Panc1 (cell line): ENCODE measurements at places on chromosomes 6 and 20.

GRCh38 chr20:21356386-21356785, 40.9 kb downstream of the NKX2-4 start:
- DNase-seq = no peak

- no peak for DNase-seq
These were observed 222.2 kb downstream of the UST start for GRCh38 chr6:148968771-148969602.

DNA sequence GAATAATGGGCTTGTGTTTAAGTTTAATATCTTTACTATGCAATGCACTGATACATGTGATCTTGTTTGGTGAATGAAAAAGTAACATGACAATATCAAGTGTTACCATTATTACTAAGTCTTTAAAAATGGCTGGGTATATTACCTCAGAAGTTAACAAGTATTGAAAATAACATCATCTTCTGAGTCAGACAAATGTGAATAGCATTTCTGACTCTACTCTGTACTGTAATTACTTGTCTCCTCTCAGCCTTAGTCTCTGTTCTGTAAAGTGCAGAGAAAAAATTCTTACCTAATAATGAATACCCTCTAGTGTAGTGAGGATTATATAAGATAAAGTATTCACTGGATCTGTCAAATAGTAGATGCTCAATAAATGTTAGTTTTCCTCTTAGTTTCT, 47.0 kb upstream of the GCLC start:
- DNase-seq = no peak

DNA sequence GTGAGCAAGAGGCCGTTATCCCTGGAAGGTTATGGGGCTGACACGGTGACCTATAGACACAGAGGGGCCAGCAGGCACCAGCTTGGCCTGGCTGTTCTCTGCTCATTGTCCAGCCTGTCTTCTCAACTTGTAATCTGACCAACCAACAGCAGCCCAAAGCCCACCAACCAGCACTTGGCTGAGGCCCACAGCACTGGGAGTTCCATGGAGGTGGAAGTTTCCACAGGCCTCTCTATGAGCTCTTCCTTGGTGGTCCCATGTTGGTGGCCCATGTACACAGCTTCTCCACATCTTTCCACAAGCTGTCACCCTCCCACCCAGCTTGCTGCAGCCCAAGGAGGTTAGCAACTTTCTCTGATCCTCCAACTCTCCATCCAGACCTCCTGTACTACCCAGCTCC, 56.2 kb upstream of the KLHL31 start:
- no peak for DNase-seq

GRCh38 chr6:148457137-148457842, 114.7 kb downstream of the SASH1 start:
- DNase-seq = no peak

- DNase-seq = no peak
These were observed 13.9 kb upstream of the SIRPA start for GRCh38 chr20:1881240-1881835.

- DNase-seq = no peak
These were observed 6.5 kb downstream of the NEDD9 start for GRCh38 chr6:11226005-11226404.

DNA sequence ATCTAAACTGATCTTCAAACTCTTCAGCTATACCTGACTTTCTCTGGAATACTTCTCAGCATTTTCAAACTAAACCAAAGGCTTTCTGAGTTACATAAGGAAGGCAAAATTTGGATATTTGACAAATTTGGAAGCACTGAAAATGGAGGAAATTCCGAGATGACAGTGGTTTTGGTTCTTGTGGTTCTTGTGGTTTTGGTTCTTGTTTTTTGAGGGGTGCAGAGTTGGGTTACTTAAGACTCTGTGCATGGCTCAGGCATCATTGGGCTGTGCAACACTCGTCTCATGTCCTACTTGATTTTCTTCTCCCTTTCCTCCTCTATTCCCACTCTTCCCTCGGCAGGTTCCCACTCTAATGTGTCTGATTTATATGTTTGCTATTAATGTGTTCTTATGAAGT, 78.0 kb downstream of the SLC22A3 start:
- no peak for DNase-seq

GRCh38 chr6:91412532-91412931, 825.7 kb upstream of the MAP3K7 start:
- no peak for DNase-seq

DNA sequence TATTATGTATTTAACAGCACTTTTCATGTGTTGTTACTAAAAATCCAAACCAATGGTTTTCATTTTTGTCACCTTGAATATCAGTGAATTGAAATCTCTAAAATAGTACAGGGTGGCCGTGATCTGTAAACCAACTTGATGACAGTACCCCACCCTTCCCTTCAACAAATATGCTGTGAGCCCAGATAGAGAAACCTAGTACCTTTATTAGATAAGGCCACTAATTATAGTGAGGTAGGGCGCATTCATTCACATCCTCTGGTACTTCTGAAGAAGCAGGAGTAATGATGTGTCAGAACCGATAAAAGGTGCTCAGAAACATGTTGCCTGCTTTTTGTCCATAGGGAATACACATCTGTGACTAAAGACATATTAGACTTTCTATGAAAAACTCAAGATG, 409.5 kb downstream of the GJA1 start:
- no peak for DNase-seq

DNA sequence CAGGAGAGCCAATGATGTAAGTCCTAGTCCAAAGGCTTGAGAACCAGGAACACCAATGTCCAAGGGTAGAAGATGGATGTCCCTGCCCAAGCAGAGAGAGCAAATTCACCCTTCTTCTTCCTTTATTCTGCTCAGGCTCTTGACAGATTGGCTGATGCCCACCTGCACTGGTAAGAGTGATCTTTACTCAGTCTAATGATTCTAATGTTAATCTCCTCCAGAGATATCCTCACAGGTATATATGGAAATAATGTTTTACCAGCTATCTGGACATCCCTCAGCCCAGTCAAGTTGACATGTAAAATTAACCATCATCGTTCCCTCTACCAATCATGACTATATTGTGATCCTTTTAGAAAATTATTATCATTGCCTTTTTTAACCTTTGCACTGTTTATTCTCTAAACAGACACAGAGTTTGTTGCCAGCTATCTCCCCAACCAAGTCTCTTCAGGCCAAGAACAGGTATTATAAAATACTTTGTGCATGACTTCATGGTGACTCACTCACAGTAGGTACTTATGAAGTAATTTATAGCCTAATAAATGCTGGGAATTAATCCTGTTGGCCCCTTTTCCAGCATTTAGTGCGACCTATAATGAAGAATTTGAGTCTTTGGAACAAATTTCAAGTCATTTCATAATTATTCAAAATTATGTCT, 26.2 kb upstream of the TSHZ2 start:
- DNase-seq = no peak

DNA sequence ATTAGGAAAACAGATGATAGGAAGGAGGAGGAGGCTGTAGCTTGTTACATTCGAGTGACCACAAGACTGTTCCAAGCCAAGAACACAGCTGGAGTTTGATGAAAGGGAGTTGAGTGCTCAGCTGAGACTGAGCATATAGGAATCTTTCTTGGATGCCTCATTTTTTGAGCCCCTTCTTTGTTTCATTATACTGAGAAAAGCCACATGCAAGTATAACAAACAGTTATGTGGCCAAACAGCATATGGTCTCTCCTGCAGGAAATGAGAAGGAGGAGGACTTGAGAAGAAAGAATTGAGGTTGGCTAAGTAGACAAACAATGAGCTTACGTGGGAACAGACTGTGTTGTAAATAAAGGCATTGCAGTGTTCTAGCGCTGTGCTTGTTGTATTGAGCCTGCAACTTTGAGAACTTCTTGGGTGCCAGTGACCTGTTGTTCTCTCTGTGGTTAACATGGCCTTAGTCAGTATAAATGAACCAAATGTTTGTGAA, 78.3 kb downstream of the AKAP7 start:
- DNase-seq = no peak

GRCh38 chr6:110971468-110971867, 10.4 kb upstream of the RPF2 start:
- no peak for DNase-seq

DNA sequence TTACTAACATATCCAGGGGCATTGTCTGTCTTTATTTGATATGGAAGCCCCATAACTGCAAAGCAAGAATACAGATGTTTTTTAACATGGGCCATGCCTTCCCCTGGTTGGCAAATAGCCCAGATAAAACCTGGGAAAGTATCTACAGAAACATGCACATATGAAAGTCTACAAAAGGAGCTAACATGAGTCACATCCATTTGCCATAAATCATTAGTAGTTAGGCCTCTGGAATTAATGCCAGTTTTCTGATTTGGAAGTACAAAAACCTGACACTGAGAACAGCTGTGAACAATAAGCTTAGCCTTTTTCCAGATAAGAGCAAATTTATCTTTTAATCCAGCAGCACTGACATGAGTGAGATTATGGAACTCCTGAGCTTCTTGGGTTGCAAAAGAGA, 418.0 kb upstream of the IMPG1 start:
- DNase-seq = no peak

DNA sequence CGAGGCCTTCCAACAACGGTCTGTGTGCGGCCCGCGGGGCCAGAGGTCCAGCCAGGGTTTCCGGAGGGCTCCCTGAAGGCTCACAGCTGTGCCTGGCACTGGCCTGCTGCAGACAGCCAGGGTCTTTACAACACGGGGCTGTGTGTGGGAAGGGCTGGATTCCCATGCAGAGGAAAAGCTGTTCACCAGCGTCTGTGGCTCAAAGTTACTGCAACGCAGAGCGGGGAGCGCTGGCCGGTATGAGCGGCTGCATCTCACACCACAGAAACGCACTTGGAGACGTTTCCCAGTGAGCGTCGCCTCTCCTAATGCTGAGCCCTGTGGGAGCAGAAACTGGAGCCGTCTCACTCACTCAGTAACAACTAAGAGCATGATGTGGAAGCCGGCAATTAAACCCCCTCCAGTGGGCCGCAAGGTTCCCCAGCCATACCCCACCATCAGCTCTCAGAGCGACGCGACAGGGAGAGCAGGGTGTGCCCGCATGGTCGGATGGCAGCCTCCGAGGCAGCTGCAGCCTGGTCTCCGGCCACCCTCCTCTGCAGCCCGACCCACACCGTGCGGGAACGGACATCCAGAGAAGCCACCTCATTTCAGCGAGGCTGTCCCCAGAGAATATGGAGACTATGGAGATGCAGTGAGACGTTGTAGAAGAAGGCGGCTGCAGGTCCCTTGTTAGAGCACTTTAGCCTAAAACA, 42.6 kb downstream of the DLL1 start:
- DNase-seq = no peak

- DNase-seq = no peak
These were observed 30.6 kb downstream of the SYTL3 start for GRCh38 chr6:158680481-158680880.

DNA sequence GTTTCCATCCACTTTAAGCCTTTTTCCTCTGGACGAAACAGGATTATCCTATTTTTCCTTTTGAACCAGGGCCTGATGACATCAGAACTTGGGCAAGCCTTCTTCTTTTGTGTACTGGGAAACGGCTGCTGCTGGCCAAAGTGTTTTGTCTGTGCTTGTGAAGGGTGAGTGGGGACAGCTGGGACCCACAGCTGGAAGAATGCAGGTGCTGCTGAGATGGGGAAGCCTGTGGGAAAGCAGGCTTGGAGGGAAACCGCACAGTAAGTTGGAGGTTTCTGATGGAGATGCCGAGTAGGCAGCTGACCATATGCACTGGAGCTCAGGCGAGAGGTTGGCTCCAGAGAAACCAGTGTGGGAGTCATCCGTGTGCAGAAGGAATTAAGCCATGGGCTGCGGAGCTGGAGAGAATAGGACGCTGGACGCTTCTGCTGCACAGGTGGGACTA, 8.5 kb upstream of the PSMG4 start:
- DNase-seq = no peak

DNA sequence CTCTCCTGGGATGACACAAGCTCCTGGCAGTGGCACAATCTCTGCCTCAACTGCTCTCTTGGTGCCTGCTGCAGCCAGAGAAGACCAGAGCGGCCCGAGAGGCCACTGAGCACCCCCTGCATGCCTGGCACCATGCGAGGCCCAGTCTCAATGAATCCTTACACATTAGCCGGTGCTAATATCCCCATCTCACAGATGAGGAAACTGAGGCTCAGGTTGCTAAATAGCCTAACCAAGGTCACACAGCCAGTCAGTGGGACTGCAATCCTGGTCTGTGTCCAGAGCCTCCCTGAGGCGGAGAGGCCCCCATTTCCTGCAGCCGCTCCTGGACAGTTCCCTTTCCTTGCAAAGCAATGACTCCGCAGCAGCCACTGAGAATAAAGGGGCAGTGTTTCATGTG, 81.2 kb downstream of the GRM4 start:
- no peak for DNase-seq

DNA sequence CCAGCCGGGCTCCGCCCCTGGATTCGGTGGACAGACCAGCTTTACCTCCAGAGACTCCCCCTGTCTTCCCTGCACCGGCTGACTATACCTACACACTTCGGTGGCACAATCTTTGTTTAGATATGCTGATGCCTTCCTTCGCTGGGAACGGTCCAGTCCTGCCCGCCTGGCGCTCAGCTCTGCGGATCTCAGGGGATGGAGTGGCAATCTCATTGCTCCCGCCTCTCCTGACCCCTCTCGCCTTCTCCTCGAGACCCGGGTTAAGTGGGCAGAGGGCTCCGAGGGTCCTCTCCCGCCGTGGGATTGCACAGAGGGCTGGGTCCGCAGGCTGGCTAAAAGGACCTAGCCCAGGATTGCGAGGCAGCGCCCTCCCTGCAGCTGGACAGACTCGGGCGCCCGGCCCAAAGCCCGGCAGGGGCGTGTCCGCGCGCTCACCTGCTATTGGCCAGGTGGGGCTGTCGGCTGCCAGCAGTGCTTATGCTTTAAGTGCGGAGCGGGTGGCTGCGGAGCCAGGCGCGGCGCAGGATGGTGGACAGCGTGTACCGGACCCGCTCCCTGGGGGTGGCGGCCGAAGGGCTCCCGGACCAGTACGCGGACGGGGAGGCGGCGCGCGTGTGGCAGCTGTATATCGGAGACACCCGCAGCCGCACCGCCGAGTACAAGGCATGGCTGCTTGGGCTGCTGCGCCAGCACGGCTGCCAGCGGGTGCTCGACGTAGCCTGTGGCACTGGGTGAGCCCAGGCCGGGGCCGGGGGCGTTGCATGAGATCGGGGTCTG, at the start of gene GNMT:
GNMT (plus strand) TSS at position 512 of the 777 bp plus-strand sequence; CDS start at position 526, 14 bp downstream.
- no peak for DNase-seq
